ENCODE measurements at places on chromosomes 12 and 14.

GRCh38 chr14:30210630-30211029 lies 283.0 kb upstream of the PRKD1 start:
- DNase-seq, result peak; percentile 66

- peak; percentile 44 for DNase-seq
Observed at GRCh38 chr14:23364164-23365035, 572 bp downstream of the EFS start.

- peak; percentile 87 for DNase-seq
Observed at GRCh38 chr14:103372552-103373304, 12.5 kb upstream of the MARK3 start.

GRCh38 chr12:15855646-15856045 lies 26.5 kb upstream of the STRAP start:
- peak; percentile 55 for DNase-seq

DNA sequence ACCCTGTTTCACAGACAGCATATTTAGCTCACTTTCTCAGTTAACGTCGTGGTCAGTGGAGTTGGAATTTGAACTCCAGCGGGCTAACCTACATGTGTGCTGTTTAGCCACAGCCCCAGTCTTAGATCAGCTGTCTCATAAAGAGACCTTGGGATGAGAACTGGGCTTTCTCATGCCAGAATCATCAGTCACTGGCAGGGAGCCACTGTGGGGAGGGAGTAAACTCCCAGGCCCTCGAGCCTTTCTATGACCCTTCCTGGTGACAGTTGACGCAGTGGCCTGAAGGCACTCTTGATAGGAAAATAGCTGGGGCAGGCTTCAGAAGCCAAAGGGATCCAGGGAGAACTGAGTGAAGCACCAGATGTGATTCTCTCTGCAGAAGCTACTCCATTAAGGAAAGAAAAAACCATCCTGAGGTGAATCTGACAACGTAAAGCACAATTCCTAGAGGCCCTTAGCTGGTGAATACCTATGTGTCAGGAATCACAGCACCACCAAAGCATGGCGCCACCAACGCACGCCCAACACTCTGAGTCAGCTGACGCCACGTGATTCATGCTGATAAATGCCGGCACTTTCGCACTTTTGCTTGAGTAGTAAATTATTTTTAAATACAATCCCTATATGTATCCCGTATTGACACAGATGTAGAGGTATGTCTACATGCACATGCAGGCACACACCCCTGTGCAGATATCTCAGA lies 279.6 kb upstream of the TMEM132C start:
- DNase-seq, result peak; percentile 79

- DNase-seq, result no peak
Observed at GRCh38 chr12:16018306-16018705, 107.2 kb downstream of the DERA start.

GRCh38 chr12:92506891-92507290 lies 195.9 kb upstream of the PLEKHG7 start:
- DNase-seq, result no peak

- no peak for DNase-seq
Observed at GRCh38 chr12:39780411-39780912, 160.9 kb upstream of the ABCD2 start.

DNA sequence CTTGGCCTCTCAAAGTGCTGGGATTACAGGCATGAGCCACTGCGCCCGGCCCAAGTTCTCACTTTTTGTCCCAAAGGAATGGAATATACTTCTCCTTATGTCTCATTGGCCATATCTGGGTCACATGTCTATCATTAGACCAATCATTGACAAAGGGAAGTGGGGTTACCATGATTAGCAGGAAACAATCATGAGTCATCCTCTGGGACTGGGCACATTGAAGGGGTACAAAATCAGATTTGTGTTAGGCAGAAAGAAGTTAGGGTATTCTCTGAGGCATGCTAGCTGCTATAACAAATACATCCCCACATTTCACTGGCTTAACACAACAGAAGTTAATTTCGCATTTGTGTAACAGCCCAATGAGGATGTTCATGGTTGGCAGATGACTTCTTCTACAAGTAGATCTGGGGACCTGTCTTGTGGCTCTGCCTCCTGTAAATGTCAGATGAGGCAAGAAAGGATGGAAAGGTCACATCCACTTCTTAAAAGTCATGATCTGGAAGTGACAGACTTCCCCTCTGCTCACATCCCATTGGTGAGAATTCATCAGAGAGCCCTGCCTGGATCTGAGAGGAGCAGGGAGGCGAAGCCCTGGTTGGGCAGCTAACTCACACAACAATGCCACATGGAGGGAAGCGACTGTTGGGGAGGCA lies 3.1 kb downstream of the CCDC63 start:
- DNase-seq, result no peak

DNA sequence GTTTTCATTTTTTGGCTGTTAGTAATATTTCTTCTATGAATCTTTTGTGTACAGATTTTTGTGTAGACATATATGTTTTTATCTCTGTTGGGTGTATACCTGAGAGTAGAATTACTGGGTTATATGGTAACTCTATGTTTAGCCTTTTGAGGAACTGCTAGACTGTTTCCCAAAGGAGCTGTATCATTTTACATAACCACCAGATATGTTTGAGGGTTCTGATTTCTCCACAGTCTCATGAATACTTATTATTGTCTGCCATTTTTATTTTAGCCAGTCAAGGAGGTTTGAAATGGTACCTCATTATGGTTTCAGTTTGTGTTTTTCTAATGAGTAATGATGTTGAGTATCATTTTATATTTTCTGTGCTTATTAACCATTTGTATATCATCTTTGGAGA lies 1.9 kb downstream of the PCNX4 start:
- peak; percentile 18 for DNase-seq

DNA sequence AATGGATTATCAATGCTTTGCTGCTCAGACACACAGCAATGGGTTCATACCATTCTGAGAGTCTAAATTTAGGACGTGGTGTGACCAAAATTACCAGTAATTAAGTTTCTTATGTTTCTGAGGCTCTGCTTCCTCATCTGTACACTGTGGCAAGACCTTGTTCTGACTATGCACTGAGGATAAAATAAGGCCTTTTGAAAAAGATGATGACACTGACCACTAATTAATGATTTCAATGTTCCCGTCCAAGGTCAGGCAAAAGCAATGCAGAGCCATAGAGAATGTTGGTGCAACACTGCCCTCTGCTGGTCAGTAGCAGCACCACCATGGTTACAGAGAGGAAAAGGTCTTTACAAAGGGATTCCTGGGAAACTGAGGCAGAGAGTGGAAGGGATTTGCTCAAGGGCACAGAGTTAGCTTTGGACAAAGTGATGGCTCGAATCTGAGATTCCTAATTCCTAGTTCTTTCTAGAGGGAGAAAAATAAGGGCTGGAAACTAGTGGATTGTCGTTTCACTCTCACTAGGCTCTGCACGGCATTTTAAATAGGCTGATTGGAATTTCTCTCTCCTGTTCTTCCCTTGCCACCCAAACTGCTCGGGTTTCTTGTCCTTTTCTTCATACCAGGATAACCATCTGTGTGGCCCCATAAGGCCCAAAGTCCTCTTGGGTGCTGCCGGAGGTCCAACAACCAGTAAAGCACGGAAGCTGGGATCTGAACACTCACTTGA lies 22.3 kb upstream of the P2RX7 start:
- DNase-seq, result peak; percentile 70

- DNase-seq, result peak; percentile 66
Observed at GRCh38 chr12:95532851-95533250, 18.4 kb downstream of the USP44 start.

DNA sequence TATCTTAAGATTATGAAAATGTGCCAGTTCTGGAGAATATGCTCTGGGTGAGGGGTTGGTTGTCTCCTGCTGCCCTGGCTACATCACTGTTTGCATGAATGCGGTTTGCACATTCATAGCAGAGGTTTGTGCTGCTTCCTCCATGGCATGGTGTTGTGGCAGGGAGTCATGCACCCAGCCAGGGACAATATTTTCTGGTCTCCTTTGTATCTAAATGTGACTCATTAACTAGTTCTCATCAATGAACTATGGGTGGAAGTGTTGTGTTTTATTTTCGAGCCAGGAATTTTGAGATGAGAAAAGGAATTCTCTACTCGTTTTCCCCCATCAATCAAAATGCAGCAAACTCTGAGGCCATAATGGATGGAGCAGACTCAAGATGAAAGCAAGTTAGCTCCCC lies 527.3 kb downstream of the SNAPC1 start:
- peak; percentile 39 for DNase-seq

DNA sequence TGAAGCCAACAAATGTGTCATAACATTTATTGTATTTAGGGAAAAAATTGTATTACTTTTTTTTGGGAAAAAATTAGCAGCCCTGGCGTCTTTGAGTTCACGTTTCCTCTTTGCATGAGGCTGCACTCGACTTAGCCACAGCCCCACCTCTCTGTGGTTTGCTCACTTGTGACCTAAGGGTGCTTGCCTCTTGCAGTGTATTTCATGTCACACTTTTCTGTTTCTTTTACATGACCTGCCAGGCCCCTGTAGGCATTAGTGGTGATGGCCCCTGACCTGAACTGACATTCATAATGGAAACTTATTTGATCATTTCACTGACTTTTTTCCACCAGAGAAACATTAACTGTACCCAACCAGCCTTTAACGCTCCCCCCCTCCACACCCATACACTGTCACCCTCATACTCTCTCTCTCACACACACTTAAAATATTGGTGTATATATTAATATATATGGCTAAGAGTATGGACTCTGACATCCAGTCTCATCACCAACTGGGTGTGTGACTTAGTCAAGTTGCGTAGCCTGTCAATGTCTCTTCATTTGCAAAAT lies 122.9 kb downstream of the PRKCH start:
- DNase-seq, result no peak

GRCh38 chr12:2283916-2284315 lies 231.1 kb downstream of the CACNA1C start:
- DNase-seq, result peak; percentile 91

- DNase-seq, result no peak
Observed at GRCh38 chr12:32647275-32647674, 31.8 kb upstream of the DNM1L start.

DNA sequence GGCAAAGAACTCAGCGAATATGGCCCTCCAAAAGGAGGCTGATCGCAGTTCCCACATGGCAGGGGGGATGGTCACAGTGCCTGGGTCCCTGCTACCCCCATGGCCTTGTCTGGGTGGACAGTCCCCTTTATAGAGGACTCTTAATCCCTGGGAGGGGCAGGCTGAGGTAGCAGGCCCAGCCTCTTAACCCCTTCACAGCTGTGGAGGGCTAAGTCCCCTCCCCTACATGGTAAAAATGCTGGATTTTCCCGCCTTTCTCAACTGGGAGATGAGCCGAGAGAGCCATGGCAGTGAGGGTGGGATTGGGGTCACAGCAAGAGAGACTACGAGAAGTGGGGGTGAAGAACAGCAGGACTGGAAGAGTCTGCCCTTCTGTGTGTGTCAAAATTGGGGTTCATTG lies at the start of gene MIP:
Gene MIP (minus strand): TSS at position 101 of the 400 bp plus-strand sequence. CDS start 44 bp downstream, at position 57.
- no peak for DNase-seq

DNA sequence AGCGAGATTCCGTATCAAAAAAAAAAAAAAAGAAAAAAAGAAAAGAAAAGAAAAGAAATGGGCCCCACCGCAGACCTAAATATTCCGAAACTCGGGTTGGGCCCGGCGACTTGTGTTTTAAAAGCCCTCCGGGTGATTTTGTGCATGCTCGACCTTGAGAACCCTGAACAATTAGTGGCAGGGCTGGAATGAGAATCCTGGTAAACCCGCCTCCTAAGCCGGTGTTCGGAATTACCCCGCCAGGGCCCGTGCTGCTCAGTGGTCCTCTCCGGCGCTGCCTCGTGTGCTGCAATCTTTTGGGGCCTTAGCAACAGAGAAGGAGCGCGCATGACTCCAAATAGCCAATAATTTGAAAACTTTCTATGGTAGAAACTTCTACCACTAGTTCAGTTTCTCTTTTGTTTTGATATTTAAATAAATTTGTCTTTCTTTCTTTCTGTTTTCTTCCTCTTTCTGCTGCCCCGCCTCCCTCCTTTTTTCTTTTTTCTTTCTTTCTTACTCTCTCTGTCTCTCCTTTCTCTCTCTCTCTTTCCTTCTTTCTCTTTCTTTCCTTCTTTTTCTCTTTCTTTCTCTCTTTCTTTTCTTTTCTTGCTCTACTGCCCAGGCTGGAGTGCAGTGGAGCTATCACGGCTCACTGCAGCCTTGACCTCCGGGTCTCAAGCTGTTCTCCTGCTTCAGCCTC lies 1.5 kb upstream of the GALNT6 start:
- DNase-seq, result peak; percentile 36

DNA sequence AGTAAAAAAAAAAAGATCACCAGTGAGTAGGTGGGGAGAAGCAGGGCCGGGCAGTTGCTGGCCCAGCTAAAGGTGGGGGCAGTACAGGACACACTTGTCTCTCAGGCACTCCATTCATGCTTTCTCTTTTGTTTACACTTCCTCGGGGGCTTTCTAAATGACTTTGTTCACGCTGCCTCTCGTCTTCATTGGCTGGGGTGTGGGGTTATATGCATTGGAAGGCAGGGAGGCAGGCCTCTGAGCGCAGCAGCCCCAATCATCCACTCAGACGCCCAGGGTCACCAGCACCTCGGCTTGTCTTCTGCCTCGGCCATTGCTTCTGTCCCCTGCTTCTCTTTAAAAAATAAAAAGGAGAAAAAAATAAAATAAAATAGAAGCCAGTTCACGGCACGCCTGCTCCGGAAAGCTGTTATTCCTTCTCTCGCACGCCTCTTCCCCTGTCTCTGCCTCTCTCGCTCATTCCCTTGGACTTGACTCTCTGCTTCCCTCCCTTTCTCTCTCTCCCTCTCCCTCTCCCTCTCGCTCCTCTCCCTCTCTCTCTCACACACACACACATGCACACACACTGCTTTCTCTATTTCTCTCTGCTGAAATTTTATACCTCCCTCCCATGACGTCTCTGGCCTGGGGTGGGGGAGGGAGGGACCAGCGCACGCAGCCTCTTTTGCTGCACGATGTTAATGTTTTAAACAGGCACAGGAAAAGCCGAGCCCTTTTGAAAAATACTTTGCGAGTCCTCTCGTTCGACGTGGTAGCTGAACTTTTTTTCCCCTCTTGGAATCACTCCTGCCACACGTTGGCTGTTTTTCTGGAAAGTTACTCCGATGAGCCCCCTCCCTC lies at the start of gene TGFB3:
Gene TGFB3 (minus strand): TSS at position 570 of the 840 bp plus-strand sequence. CDS start 1,102 bp downstream, outside the sequence.
- peak; percentile 95 for DNase-seq

- no peak for DNase-seq
Observed at GRCh38 chr12:91918431-91918830, 227.2 kb downstream of the BTG1 start.

DNA sequence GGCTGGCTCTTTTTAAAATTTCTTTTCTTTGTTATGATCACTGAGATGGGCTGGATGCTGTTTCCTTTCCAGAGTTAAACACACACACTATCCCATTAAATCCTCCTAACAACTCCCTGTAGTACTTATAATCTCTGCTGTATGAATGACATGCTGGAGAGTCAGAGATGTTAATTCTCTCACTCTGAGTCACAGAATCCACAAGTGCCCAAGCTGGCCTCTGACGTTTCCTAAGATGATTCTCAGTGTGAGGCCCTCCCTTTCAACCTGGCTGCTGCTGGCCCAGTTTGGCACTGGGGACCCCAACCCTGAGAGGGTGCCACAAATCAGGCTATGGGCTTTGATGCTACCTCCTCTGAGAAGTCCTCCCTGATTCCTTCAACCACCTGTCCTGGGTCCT lies 5.4 kb downstream of the NOS1 start:
- peak; percentile 3 for DNase-seq
